ENCODE measurements at places on chromosomes 16 and 17. TPM values are rescaled to one million over a fixed set of nuclear protein-coding genes. Genes with fewer than 3 reads are reported as not detected.

DNA sequence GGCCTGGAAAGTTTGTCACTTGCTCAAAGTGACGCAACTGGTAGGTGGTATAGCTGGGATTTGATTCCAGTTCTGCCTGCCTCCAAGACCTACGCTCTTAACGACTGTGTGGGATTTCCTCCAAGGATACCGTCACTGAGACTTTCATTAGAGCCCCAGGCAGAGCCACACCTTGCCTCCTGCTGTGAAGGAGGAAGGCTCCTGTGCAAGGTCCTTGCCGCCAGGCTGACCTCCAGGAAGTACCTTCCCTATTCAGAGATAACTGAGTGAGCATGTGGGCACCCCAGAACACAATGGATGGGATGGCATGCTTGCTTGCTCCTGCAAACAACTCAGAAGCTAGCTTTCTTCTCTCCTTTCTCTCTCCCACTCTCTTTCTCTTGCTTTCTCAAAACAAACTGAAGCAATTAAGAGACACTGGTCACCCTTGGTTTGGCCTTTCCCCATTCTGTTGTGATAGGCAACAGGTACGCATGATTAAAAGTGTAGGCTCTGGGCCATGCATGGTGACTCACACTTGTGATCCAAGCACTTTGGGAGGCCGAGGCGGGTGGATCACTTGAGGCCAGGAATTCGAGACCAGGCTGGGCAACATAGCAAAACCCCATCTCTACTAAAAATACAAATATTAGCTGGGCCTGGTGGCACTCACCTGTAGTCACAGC lies 30.7 kb downstream of the CACNG3 start:
- no peak for DNase-seq

GRCh38 chr16:83781-84615 lies 6.0 kb downstream of the MPG start:
- DNase-seq = no peak

DNA sequence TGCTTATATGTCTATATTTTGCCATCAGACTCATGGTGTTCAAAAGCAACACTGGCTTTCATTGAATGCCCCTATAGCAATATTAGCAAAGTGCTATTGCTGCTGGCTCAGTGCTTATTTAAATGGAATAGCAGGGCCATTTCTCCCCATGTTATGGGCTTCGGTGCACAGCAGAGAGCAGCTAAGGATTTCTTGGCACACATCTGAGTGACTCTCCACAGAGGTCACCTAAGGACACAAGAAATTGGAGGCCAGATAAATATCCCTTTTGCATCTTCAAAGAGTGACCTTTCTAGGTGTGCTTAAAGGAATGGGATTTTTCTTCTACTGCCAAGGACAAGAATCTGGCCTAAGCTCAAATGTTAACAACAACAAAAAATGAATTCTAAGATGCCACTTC lies 751.8 kb downstream of the CDH11 start:
- DNase-seq = no peak

DNA sequence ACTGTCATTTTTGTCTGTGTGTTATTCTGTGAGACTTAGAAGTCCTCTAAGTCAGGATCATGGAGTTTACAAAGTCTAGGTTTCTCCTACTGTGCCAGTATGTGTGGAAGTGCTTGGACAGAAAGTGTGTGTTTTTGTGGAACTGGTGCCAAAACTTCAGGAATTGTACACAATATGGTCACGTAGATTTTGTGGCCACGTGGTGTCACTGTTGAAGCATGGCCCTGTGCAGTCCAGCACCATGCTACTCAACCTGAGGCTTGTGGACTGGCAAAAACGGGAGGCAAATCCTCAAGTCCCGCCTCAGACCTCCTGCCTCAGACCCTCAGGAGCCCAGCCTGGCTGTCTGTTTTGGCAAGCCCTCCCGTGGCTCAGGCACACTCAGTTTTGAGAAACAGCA lies 16.7 kb upstream of the ALKBH5 start:
- DNase-seq = no peak

- no peak for DNase-seq
These were observed 3.4 kb upstream of the THUMPD1 start for GRCh38 chr16:20744922-20745440.

- DNase-seq = no peak
These were observed 165.2 kb downstream of the VPS53 start for GRCh38 chr17:549177-550040.

GRCh38 chr17:6435051-6435450 lies at the start of gene AIPL1:
Gene AIPL1, minus strand, starts transcription at chr17:6435121. Its CDS starts 17 bp downstream, at chr17:6435104.
- DNase-seq = no peak

DNA sequence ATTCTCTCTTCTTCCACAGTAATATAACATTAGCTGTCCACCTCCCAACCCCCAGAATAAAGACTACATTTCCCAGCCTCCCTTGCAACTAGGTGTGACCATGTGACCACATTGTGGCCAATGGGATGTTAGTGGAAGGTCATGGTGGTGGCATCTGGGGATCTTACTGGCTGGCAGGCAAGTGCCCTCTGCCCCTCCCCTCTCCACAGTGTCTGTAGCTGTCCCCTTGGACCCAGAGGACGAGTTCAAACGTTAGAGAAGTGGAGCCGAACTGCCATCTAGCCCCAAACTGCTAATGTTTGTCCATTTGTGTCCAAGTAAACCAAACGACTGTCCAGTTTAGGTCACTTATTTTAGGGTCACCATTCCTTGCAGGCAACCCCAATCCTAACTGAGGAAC lies 26.6 kb upstream of the KCNG4 start:
- DNase-seq = no peak

GRCh38 chr16:27301236-27301861 lies 12.4 kb upstream of the IL4R start:
- DNase-seq = no peak

GRCh38 chr17:46194393-46195216 lies 1.4 kb upstream of the KANSL1 start:
- no peak for DNase-seq

TM4SF5 gene
- not detected for total RNA-seq

NPIPA8 gene
- total RNA-seq = not detected

ABCA10 gene
- under 0.01 TPM for total RNA-seq

ACSM2A gene
- not detected for total RNA-seq

SULT1A4 gene
- total RNA-seq = 2.2 TPM

RPUSD1 gene
- total RNA-seq = 31.0 TPM
